ENCODE measurements at places on chromosomes 5 and 9. TPM values are rescaled to one million over a fixed set of nuclear protein-coding genes. Genes with fewer than 3 reads are reported as not detected.

The SH2D3C gene
- total RNA-seq, result 0.06 TPM

The FAM13B gene
- 11.7 TPM for total RNA-seq

The GPR21 gene
- total RNA-seq, result not detected

The C9 gene
- not detected for total RNA-seq

The ACOT12 gene
- not detected for total RNA-seq

The ZDHHC11B gene
- 1.2 TPM for total RNA-seq

The PCDHAC2 gene
- total RNA-seq, result 2.9 TPM

The TRIP13 gene
- total RNA-seq, result 68.0 TPM

The SPATA24 gene
- 5.2 TPM for total RNA-seq

The ECPAS gene
- total RNA-seq, result 40.5 TPM

The CNTLN gene
- total RNA-seq, result 4.5 TPM

The POLK gene
- 12.5 TPM for total RNA-seq

The BARHL1 gene
- not detected for total RNA-seq

The GZMA gene
- total RNA-seq, result not detected

The CCDC152 gene
- not detected for total RNA-seq

The HAVCR2 gene
- total RNA-seq, result 0.39 TPM

The AFAP1L1 gene
- total RNA-seq, result 8.1 TPM

The CAMK4 gene
- total RNA-seq, result 0.11 TPM

The EDIL3 gene
- total RNA-seq, result 0.21 TPM

The GLDC gene
- 14.0 TPM for total RNA-seq

The DPYSL3 gene
- 16.9 TPM for total RNA-seq

The SPOCK1 gene
- 14.2 TPM for total RNA-seq

The C5orf58 gene
- not detected for total RNA-seq

The NIPAL4 gene
- 11.7 TPM for total RNA-seq

The CENPH gene
- total RNA-seq, result 27.7 TPM
